ENCODE measurements at places on chromosomes 1 and 21.

DNA sequence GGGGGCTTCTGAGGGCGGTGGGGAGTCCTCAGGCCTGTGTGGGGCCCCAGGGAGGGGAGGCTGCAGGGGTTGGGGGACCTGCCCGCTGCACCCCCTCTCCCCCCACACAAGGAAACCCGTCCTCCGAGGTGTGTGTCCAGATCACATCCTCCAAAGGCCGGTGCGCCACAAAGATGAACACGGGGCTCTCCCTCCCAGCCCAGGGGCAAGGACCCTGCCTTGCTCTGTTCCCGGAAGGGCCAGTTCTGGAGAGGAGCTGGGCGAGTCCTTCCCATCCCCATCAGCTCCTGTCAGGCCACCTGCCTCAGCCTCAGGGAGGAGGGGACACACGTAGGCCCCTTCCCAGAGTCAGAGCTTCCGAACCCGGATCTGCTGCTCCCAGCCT is 2.5 kb upstream of the TTLL10 start:
- no peak for DNase-seq

DNA sequence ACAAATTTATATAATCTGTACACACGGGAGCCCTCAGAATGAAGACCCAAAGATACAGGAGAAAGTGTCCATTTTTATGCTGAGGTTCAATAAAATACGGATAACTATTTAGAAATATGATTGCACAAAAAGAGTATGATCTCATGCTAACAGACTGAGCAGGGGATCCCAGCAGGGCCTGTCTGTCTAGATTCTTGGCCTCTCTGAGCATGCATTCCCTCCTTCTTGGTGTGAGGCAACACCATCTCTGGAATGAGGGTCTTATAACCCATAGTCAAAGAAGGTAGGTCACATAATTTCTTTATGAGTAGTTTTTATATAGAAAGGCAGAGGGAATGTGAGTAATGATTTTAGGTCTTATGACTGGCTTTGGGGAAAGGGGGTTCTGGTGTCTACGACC is 5.4 kb downstream of the PRMT6 start:
- DNase-seq, result no peak

- DNase-seq, result no peak
Measured at GRCh38 chr1:34192621-34193020, 15.9 kb downstream of the C1orf94 start.

DNA sequence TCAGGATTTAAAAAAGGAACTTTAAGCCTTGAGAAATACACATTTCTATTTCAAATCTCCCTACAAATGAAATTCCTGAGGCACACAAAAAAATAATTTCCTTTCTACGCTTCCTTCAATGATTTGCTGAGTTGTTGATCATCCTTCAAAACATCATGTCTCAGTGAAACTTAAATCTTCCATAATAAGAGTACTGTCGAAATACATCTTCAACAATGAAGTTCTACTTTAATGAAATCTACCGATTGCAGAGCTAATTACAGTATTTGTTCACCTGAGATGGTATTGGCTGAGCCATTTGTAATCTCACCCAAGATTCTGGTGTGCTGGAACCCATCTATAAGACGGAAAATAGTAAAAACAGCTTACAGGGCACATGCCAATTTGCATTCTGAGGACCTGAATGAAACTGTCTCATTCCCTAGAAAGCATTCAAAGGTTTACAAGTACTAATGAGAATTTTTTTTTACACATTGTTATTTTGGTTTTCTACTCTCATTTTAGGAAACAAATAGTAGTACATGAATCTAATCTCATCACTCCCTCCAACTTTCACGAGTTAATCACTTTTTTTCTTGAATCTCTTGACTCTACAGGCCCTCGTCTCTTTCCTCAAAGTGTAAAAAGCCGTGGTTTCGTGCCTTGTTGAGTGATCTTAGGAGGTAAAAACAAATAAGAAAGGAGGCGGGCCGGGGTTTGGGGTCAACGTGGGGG is 1.1 kb downstream of the CHML start:
- DNase-seq, result no peak

GRCh38 chr1:16017461-16018303 is at the start of gene HSPB7:
Gene HSPB7 (minus strand): TSS chr1:16018043. CDS start chr1:16017963, 80 bp downstream.
- no peak for DNase-seq

GRCh38 chr1:228853637-228854036 is 118.4 kb downstream of the RHOU start:
- DNase-seq, result no peak

Data from stimulated activated CD8-positive, alpha-beta memory T cell treated with anti-CD3 and anti-CD28 coated beads, Interleukin-4, amount 100 ng/mL, for 48 hours (primary cell).